Right lobe of liver (tissue), 6 donors: ENCODE measurements at places on chromosomes 5 and 9.

GRCh38 chr9:69465473-69465872, 140.5 kb downstream of the ENTREP1 start:
- no peak for DNase-seq

- DNase-seq, result no peak
These were observed 49.1 kb downstream of the HOMER1 start for GRCh38 chr5:79464695-79465332.

DNA sequence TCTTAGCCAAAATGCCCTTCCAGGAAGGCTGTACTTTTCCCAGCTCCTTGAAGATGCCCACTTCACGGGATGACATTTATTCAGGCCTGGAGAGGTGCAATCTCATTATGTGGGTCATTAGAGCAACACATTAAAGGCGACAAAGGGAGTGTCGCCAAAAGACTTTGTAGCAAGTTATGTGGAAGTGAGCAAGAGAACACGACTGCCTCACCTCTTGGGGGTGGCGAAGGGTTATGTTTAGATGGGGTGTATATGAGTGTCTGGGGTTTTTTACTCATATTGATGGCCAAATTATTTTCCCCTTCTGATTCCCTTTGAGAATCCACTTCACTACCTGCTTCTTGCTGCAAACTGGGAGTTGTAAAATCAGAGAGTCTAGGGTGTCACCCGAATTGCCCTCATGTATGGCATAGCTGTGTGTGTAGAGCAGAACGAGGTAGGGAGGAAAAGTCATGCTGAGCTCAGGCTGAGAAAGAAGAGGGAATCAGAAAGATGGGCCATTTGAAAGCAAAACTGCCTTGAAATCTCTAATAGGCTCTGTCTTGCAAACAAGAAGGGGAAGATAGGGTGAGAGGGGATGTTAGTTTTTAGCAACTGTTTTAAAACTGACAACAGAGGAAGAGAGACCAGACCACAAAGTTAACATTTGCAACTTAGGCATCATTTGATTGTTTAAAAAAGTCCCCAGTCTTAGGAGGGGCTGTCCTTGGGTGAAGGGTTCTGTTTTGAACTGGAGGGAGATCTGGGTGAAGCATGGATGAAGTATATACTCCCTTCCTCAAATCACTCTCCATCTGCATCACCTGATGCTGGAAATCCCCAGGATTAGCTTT, 97.1 kb upstream of the IL12B start:
- no peak for DNase-seq

- DNase-seq, result peak; percentile 94
These were observed 9.9 kb upstream of the CXXC5 start for GRCh38 chr5:139638090-139638735.

DNA sequence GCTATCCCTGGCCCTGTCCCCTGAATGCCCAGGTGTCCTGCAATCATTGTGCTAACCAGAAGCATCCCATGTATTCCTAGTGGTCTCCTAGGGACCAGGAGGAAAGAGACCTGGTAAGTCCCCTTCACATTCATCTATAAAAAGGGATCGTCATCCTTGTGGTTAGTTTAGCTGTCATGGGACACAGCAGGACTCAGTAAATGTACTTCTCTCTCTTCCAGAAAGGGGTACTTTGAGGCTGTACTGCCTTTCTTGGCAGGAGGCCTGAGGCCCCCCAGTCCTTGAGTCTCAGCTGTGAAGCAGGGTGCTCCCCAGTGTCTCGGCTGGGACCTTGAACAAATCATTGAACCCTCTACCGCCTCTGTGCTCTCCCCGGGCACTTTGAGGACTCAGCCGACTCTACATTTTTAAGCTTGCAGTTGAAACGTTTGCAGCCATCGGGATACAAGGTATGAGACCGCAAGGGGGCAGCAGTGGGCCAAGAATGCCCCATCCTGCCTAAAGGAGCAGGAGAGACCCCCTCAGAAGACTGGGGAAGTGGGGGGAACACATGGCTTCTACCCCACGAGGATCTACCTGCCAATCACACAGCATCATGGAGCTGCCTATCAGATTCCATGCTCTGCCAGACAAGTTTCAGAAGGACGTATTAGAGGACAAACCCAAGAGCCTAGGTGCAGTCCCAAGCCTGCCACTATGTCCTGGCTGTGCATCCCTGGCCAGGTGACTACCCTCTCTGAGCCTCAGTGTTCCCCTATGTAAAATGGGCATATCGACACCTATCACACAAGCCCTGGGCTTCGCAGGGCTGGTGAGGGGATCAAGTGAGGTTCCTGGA, 2.4 kb upstream of the PHYKPL start:
- peak; percentile 76 for DNase-seq

GRCh38 chr9:126626127-126626925, 12.6 kb downstream of the LMX1B start:
- DNase-seq, result no peak

GRCh38 chr5:78763659-78764189, 115.2 kb upstream of the LHFPL2 start:
- DNase-seq, result no peak

GRCh38 chr9:5566054-5566618, 55.8 kb downstream of the PDCD1LG2 start:
- no peak for DNase-seq

- DNase-seq, result peak; percentile 91
These were observed 66.4 kb upstream of the PLPP1 start for GRCh38 chr5:55601204-55601618.

DNA sequence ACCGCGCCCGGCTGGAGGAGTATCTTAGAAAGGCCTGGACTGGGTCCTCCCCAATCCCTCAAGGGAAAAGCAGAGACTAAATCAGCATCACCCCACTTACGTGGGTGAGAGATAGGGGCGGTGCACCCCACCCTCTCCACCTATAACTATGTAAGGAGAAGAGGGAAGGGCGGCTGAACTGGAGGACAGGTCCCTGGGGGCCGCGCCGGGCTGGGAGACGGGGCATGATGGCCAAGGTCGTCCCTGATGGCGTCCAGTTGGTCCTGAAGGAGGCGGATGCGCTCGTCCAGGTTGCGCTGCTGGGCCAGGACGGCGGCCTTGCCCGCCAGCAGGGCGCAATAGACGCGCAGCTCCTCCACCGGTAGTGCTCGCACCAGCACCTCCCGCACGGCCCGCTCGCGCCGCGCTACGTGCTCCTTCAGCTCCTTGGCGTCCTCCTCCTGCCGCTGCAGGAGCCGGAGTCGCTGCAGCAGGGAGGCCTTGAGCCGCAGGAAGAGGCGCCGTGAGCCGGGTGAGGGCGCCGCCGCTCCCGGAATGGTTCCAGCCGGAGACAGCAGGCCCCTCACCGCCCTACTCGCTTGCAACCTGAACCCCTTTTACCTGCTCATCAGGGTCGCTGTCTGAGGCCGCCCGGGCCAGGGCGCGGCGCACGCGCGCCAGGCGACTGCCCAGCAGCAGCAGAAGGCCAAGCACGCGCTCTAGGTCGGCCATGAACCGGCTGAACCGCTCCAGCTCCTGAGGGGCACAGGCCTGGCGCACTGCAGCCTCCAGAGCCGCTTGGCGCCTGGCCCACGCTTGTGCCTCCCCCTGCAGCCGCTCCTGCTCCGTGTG, 7.6 kb downstream of the SHROOM1 start:
- no peak for DNase-seq

DNA sequence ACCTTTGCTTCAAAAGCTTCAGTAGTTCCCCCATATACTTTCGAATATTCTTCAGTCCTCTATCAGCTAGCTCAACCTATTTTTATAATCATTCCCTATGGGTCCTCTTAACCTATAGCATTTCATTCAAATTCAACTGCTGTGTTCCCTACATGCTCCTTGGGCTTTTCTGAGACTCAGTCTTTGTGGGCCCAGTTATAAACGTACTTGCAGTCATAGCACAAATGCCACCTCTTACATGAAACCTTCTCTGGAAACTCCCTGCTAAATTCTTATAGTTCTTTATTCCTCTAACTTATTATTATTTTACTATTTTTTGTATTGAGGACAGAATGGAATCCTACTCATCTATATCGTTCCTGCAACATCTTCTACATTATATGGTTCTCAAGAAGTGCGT, 24.7 kb downstream of the MLANA start:
- DNase-seq, result no peak

DNA sequence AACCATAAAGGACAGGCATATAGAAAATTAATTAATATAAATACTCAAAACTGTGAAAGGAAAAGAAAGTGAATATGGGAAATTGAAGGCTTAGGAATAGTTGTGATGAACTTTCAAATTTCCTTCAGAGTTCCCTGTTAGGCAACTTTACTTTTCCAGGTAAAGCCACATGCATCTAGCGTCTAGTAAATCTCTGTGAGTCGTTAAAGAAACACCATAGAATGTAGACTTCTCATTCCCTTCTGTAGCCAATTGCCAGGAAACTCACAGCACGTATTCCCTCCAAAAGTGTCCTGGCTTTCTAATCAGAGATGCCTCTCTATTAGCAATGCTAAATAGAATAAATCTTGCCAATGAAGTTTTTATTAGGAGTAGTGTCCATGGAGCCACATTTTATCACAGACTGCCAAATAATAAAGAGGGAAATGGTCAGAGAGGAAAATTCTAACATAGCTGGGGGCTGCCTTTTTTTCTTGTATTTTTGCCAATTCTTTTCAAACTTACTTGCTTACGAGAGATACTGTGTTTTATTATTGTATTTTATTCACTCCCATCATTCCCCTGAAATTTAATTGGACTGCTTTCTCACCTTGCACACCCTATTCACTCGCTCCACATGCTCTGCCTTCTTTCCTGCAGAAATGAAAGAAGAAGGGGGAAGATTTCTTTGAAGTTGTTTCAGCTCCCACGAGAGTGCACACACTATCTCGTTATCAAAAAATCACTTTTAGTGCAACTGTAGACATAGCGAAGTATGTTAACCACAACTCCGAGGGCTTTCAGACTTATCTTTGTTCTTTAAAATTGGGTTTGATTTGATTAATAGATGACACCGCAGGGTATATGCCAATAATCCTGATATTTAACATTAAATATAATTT, 439.0 kb downstream of the CSNK1G3 start:
- DNase-seq, result no peak

GRCh38 chr5:158780656-158781237, 319.0 kb downstream of the EBF1 start:
- DNase-seq, result no peak

DNA sequence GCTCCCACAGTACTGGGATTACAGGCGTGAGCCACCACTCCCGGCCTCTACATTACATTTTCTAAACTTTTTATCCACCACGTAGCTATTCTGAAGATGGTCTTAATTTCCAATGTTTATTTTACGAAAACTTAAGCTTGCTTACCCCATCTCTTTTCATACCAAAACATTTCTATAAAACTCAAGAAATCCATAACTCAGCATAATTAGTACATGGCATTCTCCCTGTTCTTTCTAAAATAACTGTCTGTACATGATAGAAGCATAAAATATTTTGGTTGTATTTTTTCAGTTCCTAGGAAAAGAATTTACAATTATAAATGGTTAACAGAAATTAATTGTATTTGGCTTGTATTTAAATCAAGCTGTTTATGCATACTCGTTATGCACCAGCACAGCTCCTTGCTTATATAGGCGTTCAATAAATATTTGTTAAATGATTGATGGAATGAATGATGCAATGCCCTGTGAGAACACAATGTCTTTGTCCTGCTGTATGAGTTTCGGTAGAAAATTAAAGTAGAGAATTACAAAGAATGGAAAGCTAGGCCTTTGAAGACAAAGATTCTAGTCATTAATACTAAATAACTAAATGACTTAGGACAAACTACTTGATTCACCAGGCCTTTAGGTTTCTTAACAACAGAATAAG, 384.2 kb downstream of the EFNA5 start:
- DNase-seq, result no peak

- DNase-seq, result no peak
These were observed 58.4 kb downstream of the HMHB1 start for GRCh38 chr5:143870362-143870761.

DNA sequence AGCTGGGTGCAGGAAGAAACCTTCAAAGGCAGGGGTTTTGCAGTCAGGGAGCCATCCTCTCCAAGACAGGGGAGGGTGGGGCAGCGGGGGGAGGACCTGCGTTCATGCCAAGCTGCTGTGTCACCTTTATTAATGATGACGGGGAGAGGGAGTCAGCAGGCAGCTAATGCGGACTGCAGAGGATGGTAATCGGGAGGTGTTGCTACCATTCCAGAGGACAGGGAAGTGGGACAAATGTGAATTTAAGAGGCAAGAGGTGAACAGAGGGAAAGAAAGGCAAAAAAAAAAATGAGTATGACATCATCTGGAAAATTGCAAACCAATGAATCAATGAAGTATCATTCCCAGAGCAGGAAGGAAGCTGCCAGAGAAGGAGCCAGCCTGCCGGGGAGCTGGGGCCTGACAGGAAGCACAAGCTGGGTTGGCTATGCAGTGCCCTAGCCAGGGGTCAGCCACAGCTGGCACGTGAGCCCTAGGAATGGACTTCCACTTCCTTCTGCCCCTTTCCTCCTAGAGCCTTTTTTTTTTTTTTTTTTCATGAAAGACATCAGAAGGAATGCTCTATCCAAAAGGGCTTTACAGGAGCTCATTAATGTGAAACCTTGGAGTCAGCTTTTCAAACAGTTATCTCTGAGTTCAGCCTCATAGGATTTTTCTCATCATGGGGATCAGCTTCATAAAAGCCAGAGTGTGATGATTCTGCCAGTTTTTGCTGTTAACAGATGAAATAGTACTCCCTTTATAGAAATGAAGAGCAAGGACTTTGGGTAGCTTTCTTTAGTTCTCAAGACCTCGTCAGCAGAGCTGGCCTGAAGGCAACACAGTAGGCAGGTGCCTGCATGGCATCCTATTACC, 9.2 kb downstream of the INSYN2B start:
- peak; percentile 56 for DNase-seq

- peak; percentile 67 for DNase-seq
These were observed 173.1 kb downstream of the PLPPR1 start for GRCh38 chr9:101201630-101202029.

- no peak for DNase-seq
These were observed 467.4 kb downstream of the DIRAS2 start for GRCh38 chr9:90175257-90175656.

DNA sequence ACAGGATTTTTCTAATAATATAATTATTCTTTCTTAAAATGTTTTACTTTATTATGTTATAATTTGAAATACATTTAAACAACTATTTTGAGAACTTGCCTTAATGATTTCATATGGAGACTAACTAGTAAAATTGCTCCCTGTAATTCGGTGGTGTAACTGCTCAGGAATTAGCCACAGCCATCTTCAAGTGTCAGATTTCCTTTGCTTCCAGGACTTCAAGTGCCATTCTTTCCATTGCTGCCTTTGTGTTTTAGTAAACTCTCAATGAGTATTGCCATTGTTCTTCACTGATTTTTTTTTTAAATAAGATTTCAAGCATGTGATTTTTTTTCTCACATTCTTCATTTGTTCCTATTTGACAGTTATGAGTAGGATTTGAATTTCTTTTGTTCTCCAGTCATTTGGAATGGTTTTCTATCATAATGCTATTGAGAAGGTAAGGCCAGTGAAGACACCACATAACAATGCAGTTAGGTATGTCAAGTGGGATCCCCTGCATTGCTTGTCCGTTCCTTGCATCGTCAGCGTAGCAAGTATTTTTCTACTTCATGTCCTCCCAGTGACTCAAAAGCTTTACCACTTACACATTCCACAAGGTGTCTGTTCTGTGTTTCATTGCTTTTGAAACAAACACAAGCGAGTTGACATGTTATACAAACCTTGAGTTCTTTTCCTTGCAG, 83.7 kb downstream of the LNPEP start:
- DNase-seq, result no peak

DNA sequence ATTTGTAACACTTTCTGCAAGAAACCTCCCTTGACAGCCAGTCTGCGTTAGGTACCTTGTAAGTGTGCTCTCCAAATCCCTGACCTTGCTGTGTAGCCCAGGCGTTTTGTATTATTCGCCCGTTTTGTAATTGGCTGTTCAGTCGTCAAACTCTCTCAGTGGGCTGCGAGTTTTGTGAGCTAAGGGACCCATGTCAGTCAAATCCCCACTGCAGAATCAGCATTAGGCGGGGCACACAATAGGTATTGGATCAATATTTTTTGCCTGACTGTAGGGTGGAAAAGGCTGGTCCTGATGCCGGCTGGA, 665 bp downstream of the DNAJC18 start:
- DNase-seq, result no peak
